ENCODE measurements at places on chromosomes 3 and 15.

- no peak for DNase-seq
Measured at GRCh38 chr15:50046867-50047266, 72.2 kb downstream of the ATP8B4 start.

GRCh38 chr15:63196842-63197241 lies 7.4 kb downstream of the RAB8B start:
- no peak for DNase-seq

- no peak for DNase-seq
Measured at GRCh38 chr3:12578742-12579141, 21.9 kb downstream of the MKRN2 start.

DNA sequence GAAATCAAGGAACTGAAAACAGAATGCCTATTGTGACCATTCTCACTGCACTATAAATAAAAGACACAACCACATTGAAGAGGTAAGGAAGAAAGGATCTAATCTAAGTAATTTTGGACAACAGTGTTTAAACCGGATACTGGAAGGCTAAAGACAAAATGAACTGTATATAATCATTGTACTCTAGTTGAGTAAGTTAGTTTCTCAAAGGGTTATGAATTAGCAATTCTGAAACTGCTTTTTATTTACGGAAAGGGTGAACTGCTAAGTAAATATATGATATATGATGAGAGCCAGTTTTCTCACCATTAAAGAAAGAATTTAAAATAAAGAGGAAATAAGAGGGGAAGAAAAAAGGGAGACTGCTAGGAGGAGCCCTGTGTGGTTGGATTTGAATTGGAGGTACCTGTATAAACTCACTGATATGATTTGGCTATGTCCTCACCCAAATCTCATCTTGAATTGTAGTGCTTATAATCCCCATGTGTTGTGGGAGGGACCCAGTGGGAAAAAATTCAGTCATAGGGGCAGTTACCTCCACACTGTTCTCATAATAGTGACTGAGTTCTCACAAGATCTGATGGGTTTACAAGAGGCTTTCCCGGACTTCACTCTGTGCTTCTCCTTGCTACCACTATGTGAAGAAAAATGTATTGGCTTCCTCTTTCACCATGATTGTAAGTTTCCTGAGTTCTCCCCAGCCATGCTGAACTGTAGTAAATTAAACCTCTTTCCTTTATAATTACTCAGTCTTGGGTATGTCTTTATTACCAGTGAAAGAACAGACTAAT lies 607.7 kb downstream of the PYDC2 start:
- no peak for DNase-seq

DNA sequence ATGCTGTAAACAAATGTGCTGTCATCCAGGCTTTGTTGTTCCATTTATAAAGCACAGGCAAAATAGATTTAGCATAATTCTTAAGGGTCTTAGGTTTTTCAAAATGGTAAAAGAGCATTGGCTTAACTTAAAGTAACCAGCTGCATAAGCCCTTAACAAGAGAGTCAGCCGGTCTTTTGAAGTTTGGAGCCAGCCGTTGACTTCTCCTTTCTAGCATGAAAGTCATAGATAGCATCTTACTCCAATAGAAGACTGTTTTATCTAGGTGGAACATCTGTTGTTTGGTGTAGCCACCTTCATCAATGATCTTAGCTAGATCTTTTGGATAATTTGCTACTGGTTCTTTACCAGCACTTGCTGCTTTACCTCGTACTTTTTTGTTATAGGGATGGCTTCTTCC lies 297.5 kb upstream of the DCBLD2 start:
- no peak for DNase-seq

DNA sequence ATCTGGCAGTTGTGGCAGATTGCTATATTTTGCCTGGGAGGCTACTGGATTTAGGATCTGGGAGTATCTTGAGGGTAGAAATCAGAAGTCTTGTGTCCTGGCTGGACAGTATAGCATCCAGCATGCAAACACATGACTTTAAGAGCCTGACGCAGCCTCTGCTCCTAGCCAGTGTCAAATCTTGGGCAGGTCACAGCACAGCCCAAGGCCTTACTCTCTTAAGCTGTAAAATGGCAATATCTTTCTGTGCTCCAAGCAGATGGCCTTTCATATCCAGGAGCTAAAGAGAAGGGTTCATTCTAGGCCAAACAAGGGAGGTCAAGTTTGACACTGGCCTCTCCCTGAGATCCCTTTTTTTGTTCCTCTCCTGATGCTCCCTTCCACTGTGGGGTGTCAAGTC lies 19.8 kb upstream of the RAD18 start:
- no peak for DNase-seq

DNA sequence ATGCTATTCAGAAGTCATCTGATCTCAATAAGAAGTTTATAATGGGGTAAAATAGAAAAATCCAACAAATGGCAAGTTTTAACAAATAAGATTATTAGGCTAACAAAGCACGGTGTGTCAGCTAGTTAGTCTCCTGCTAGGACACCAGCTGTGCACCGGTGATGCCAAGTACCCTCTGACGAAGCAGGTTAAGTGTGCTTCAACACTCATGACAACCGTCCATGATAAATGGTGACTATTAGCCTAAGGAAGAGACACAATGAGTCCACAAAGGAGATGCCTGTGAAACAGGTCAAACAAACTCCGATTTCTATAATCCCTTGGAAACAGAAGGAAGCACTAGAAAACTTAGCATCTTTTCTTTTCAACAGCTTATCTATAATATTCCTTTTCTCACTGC lies 36.5 kb downstream of the ATP13A3 start:
- DNase-seq: no peak

DNA sequence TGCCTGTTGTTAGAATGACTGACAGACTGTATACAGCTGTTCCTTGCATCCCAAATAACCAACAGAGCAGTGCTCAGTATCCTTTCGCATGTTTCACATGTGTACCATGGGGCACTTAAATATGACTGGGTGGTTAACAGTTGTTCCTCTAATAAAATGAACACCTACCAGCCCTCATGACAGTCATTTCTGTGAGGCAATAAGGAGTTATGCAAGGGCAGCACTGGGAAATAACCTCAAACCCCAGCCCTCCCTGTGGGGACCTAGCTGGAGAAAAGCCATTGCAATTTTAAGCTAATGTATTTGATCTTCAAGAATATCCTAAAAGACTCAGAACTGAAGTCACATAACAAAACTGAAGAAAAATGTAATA lies 7.3 kb downstream of the RFT1 start:
- DNase-seq: no peak

DNA sequence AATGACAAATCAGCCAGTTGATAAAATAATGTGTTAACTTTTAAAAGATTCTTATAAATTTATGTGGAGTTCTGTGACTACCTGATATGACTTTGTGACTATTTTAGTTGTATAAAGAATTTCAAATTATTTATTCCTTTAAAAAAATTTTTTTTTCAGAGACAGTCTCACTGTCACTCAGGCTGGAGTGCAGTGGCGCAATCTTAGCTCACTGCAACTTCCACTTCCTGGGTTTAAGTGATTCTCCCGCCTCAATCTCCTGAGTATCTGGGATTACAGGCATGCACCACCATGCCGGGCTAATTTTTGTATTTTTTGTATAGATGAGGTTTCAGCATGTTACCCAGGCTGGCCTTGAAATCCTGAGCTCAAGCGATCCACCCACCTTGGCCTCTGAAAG lies 48.5 kb downstream of the MBNL1 start:
- DNase-seq: no peak
